Stomach (tissue), 19 donors: ENCODE measurements at places on chromosomes 7 and 10. TPM values are rescaled to one million over a fixed set of nuclear protein-coding genes. Genes with fewer than 3 reads are reported as not detected.

DNA sequence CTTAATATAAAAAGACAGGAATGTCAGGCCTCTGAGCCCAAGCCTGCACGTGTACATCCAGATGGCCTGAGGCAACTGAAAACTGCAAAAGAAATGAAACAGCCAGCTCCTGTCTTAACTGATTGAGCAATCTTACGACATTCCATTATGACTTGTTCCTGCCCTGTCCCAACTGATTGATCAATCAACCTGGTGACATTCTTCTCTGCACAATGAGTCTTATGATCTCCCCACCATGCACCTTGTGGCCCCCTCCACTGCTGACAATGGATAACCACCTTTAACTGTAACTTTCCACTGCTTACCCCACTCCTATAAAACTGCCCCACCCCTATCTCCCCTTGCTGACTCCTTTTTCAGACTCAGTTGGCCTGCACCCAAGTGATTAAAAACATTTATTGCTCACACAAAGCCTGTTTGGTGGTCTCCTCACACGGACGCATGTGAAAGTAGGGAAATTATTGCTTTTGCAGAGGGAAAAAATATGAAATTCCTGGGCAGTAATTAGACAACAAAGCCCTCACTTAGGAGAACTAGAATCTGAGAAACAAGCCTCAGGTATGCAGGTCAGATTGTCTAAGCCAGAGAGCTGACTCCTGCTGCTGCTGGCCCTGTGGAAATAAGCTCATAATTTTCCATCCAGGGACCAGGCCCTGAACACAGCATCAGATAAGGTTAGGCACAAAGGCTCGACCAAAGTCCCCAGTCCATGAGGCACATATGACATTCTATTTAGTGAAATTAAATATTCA is 5.3 kb downstream of the CYP3A7 start:
- DNase-seq = no peak

Gene PKD1L1
- total RNA-seq = 1.2 TPM

Gene LIPM
- not detected for total RNA-seq

Gene ABCB4
- total RNA-seq = not detected

GRCh38 chr7:53485354-53485753 is 449.9 kb downstream of the POM121L12 start:
- DNase-seq = no peak

Gene COL28A1
- total RNA-seq = 14.3 TPM

GRCh38 chr7:73678862-73679261 is 4.4 kb downstream of the DNAJC30 start:
- DNase-seq = no peak

DNA sequence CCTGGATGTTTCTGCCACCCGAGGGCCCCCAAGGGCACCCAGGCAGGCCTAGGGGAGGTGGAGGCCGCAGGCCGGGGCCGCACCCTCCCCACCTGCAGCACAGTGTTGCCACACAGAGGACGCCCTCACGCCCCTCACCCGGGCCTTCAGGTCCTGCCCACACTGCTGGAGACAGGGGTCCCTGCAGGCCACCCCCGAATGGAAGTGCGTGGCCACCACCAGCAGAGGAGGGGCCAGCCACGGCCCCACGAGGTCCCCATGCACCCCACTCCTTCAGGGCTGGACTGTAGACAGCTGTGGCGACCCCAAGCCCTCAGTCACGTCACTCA is 35.4 kb downstream of the ADAP1 start:
- DNase-seq = no peak

GRCh38 chr7:18976715-18977471 is 140.5 kb downstream of the TWIST1 start:
- peak; percentile 18 for DNase-seq
